ENCODE measurements at places on chromosomes 11 and 22. TPM values are rescaled to one million over a fixed set of nuclear protein-coding genes. Genes with fewer than 3 reads are reported as not detected.

DNA sequence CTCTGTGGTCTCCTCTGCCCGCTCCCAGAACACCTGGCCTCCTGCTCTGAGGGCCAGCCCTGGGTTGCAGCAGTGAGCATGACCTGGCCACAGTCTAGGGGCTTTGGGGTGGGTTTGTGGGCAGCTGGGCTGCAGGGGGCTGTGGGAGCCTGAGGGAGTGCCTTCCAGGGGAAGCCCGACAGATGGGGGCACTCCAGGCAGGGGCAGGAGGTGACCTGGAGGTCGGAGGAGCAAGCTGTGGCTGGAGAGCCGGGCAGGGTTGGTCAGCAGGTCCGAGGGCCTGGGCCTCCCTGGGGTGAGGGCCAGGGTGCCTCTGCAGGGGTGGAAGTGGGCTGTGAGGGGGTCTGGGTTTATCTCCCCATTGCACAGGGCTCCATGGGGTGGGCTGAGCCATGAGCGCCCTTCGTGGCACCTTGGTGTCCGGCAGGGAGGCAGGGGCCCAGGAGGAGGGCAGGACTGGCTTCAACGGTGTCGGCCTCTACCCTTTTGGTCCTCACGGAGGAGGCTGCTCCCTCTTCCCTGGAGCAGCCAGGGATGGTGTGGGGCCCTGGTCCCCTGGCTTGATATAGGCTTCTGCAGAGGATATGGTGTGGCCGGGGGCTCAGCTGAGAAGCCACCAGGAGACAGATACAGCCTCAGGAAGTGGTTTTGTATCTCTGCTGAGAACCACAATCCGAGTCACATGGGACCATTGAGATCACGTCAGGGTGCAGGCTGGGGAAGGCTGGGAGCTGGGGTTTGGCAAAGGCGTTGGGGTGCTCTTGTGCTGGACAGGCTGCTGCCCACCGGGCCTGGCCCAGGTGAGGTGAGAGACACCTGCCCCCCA is 22.3 kb downstream of the KCNQ1 start:
- no peak for DNase-seq
- no peaks in the 10 kb centered on the region for H3K36me3 ChIP-seq
- no peak overlapping the region for H3K27ac ChIP-seq

GRCh38 chr11:93541884-93542810 is 1.0 kb downstream of the SMCO4 start:
- H3K36me3 ChIP-seq = no peaks in the 10 kb centered on the region
- peak overlapping the region; percentile 97 for H3K27ac ChIP-seq
- H3K4me1 ChIP-seq = no peaks in the 10 kb centered on the region
- H3K27me3 ChIP-seq = no peaks in the 10 kb centered on the region
- DNase-seq = peak; percentile 30

GRCh38 chr11:27930946-27931345 is 177.0 kb downstream of the KIF18A start:
- H3K4me3 ChIP-seq = no peak overlapping the region
- no peaks in the 10 kb centered on the region for H3K4me1 ChIP-seq
- H3K27ac ChIP-seq = no peak overlapping the region

SDHAF2 gene
- total RNA-seq = 43.9 TPM

OR5AK2 gene
- total RNA-seq = not detected

SAA4 gene
- total RNA-seq = not detected

DNA sequence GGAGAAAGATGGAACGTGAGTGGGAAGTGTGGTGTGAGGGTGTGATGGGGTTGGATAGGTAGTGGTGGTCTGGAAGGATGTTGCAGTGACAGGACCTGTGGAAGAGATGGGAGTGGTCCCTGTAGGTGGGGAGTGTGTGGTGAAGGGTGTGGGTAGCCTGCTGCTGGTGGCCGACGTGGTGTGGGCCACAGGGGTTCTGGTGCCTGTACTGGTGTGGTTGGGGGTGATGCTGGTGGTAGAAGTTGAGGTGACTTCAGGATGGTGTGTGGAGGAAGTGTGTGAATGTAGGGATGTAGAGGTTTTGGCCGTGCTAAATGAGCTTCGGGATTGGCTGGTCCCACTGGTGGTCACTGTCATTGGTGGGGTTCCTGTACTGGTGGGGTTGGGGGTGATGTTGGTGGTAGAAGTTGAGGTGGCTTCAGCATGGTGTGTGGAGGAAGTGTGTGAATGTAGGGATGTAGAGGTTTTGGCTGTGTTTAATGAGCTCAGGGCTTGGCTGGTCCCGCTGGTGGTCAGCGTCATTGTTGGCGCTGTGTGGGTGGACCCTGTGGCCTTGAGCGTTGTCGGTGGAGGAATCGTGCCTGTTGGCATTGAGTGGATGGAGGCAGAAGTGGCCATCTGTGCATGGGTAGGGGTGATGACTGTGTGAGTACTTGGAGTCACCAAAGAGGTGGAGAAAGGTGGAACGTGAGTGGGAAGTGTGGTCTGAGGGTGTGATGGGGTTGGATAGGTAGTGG is 19.1 kb downstream of the MUC6 start:
- H3K4me3 ChIP-seq = no peak overlapping the region
- no peaks in the 10 kb centered on the region for H3K4me1 ChIP-seq
- H3K36me3 ChIP-seq = no peaks in the 10 kb centered on the region
- no peaks in the 10 kb centered on the region for H3K27me3 ChIP-seq
- no peak overlapping the region for H3K27ac ChIP-seq
